ENCODE measurements at places on chromosomes 2 and 18. TPM values are rescaled to one million over a fixed set of nuclear protein-coding genes. Genes with fewer than 3 reads are reported as not detected.

GRCh38 chr2:219709331-219709761 lies 81.9 kb downstream of the SLC4A3 start:
- DNase-seq = no peak

DNA sequence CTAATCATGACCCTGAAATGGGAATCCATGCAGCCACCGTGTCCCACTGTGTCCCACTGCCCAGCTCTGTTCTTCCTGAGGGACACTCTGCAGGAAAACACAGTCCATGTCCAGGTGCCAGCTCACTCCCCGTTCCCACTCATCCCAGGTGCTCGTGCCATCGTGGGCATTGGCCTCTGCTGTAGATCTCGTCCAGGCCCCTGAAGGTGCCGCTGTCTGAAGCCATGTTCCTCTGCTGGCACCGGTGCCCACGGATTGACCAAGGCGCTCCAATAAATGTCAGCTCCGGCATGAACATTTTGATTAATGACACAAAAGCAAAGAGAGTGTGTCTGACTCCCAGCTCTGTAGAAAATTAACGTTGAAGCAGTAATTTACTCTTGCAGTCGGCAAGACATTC lies 280.1 kb upstream of the SALL3 start:
- DNase-seq = no peak

- no peak for DNase-seq
Measured at GRCh38 chr2:191474464-191474863, 203.5 kb upstream of the NABP1 start.

DNA sequence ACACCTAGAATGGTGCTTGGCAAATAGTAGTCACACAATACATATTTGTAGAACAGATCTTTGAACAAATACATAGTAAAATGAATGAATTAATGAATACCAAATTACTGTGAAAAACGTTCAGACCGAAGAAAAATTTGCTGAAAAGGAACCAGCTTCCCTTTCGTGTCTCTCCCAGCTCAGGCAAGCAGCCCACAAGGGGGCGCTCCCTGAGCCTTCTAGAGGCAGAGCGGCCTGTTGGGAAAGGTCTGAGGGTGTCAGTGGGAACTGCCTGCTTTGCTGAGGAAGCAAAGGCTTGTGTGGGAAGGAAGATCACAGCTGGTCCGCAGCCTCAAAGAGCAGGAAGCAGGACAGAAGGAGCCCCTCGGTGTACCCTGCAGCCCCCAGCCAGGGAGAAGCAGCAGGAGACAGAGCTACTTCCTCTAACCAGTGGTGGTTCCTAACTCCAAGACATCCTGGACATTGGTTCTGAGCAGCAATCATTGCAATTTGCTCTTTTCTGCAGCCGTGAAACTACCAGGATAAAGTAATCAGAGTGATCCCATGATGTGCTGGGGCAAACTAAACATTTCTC lies 231.1 kb downstream of the ANKRD30B start:
- DNase-seq = no peak

- no peak for DNase-seq
Measured at GRCh38 chr2:9261231-9261883, 54.7 kb downstream of the ASAP2 start.

DNA sequence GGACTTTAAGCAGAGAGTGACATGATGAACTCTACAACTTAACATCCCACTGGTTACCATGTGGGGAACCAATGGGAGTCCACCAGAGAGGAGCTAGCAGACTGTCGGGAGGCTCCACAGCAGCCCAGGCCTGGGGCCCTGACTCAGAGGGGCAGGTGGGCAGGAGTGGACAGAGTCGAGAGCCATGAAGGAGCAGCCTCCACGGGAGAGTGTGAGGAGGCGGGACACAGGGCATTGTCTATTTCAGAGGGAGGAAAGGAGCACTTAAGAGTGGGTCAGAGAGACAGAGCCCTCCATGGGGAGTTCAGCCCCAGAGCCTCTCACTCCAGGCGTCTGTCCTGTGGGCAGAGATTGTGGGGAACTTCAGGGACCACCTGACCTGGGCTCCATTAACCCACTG lies 118.7 kb downstream of the CYP26B1 start:
- no peak for DNase-seq

GRCh38 chr2:102025016-102025501 lies 33.3 kb downstream of the IL1R2 start:
- DNase-seq = peak; percentile 69

DNA sequence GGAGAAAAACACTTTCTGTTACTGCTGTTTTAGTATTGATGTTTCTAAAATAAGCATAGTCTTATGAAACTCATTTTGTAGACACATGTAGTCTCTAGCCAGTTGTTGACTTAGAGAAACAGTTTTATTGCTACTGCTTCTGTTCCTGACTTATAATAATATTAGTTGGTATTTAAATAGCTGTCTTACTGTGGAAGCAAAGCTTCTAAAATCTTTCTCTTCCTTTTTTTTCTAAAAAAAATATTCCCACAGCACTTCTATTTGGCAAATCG lies 121.8 kb downstream of the MTX2 start:
- DNase-seq = no peak

DNA sequence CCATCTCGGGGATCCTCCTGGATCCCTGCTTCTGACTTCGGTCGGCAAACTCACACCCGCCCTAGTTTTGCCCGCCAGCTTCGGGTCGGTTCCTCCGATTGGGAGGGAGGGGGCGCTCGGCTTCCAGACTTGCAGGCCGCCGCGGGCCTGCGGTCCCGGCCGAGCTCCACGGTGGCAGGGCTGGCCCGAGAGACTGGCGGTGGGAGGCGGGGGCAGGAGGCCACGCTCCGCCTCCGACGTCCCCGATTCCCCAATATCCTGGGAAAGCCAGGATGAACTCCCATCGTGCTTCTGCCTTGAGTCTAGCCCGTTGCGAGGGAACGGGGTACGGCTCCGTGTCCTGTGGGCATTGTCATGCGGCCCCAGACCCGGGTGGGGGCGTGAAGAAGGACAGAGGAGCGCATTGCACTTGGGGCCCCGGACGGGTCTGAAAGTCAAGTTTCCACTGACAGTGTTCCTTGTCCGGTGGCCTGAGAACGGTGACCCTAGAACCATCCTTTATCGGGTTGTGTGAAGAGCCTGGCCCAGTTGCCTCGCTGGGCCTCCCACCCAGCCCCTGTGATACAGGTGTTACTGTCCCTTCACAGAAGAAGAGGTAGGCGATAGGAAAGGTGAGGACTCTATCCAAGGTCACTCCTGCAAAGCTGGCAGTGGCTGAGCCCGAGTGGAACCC lies 2.4 kb upstream of the INHBB start:
- DNase-seq = peak; percentile 36

GRCh38 chr2:181430406-181431118 lies 26.6 kb upstream of the ITGA4 start:
- DNase-seq = peak; percentile 3

- DNase-seq = no peak
Measured at GRCh38 chr2:43117521-43118143, 108.8 kb downstream of the ZFP36L2 start.

DNA sequence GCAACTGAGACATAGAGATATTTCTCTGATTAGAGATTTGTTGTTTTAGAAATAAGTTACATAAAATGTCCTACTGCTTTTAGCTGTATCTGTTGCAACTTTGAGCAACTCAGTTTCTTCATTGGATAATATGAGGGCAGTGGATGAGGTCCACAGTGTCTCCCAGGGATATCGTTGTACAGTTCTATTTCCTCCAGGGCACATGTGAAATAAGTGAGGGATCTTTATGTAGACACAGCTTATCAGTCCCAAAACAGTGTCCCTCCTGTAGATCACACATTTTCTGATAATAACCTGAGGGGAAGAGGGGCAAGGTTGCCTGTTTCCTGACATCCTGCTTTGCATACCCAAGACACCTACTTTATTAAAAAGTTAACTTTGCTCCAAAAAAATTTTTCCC lies 1231.2 kb upstream of the ZEB2 start:
- DNase-seq = no peak

DNA sequence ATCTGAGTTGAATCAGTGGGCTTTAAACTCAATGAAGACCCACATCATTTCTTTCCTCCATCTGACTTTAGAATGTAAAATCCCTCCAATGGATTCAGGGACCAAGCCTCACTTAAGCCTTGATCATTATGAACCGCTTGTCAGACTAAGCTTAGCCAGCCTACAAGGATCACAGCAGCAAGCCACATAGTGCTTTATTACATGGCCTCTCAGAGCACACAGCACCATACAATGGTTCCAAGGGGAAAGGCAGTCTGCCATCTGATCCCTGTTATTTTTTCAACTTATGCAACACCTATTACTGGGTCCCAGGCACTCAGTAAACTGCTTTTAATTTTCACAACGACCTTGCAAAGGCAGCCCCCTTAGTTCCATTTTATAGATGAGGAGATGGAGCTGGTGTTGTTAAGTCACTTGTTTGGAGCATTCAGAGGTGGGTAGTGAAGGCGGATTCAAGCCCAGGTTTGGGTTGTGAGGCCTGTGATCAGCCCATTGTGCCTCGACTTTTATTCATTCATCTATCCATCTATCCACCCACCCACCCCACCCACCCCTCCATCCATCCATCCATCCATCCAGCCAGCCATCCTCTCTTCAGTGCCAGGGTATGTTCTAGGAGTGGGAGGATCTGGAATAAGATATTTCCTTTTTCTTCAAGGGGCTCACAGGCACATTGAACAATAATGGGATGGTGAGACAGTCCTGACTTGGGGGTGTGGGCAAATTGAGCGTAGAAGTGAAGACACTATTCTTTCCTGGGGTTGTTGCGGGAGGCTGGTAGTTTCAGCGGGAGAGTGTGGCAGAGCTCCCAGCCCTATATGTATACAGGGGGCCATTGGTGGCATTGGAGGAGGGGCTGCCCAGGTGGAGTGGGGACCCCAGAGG lies 141.2 kb downstream of the MYCN start:
- no peak for DNase-seq

GRCh38 chr2:114935031-114935430 lies 492.6 kb downstream of the DPP10 start:
- no peak for DNase-seq

DNA sequence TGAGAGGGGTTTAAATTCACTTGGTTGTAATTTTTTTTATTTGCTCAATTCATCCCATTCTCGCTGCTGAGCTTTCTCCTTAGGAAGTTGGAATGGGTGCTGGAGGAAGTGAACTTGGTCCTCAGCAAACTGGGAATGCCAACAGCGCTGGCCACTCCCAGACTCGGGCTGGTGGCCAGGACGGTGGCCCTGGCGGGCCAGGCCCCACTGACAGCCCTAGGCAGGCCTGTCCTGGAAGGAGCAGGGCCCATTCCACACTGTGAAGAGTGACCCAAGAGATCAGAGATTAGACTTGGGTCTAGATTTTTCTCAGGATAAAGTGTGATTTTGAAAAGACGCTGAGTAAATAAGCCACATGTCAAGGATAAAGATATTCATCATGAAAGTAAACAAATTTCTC lies 132.7 kb downstream of the HDAC4 start:
- DNase-seq = no peak

DNA sequence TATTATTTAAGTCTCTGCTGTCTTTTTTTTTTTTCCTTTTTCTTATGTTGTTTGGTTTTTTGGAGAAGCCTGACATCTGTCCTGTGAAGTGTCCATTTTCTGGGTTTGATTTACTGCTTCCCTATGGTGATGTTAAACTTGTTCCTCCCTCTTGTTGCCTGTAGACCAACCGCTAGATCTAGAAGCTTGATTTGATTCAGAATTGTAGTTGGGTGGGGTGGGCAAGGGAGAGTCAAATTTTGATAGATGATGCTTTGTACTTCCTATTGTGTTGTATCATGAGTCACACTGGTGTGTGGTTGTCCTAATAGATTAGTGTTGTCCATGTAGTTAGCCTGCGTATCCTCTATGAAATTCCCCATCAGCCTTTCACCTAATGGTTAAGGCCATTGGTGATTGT lies 35.4 kb downstream of the CAB39 start:
- peak; percentile 30 for DNase-seq

GRCh38 chr2:218406949-218407618 lies 7.4 kb downstream of the CTDSP1 start:
- peak; percentile 27 for DNase-seq

- DNase-seq = no peak
Measured at GRCh38 chr18:13551841-13552733, 174.3 kb downstream of the FAM210A start.

DNA sequence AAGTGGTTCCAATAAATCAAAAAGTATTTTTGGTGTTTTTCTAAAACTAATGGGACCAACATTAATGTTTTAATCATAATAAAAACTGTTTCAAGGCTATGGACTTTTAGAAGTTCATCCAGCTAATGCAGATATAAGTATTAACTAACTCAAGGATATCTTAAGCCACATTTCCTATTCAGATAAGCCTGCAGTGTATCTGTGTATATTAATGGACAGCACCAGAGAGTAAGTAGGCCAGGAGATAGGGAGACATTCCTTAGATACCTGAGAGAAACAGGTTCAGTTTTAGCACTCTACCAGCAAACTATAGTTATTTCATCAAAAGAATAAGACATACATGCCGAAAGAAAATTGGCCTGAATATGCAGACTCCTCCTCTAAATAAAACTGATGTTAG lies 27.3 kb downstream of the PREPL start:
- no peak for DNase-seq

DNA sequence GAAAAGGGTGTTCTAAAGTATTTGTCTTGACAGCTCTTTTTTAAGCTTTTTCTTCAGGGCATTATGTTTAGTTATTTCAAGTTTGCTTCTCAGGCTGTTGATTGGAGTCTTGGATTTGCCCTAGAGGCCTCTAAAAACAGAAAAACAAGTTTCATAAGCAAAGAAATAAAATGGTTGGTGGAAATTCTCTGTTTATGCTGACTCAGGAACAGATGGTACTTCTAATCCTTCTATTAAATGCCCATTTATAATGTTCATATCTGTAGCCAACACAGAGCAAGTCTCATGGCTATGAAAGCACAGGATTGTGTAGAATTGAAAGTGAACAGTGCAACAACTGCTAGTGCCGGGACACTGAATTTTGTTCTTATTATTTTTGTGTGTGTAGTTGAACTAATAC lies 60.4 kb downstream of the KCNJ3 start:
- DNase-seq = no peak

DNA sequence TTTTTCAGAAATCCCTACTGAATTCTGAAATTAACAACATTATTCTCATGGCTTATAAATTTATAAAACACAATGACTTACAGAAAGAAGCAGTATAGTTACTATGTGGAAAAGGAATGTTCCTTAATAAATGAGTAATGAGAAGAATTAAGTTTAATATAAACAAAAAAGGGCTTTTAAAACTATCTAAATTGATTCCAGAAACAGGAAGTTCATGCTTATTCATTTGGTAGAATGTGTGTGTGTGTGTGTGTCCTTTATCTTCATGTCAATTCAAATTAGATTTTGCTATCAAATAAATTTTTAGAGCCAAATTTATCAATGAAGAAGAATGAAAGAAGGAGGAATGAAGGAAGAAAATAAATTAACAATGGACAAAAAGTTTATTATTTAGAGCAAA lies 440.8 kb upstream of the LRRTM4 start:
- DNase-seq = no peak

Gene ELOA2
- not detected for total RNA-seq

Gene LAMA1
- 1.8 TPM for total RNA-seq

Gene LYPD1
- under 0.01 TPM for total RNA-seq

Gene COL3A1
- 43.4 TPM for total RNA-seq

Gene HOXD8
- total RNA-seq = not detected

Gene L3MBTL4
- total RNA-seq = 1.0 TPM

Gene DSG4
- total RNA-seq = under 0.01 TPM

Gene TTC39C
- total RNA-seq = 16.0 TPM

Gene ANKRD23
- total RNA-seq = 0.79 TPM

Gene ASTL
- total RNA-seq = not detected

Gene MC5R
- total RNA-seq = not detected

Gene TUBA3E
- not detected for total RNA-seq

Gene MTLN
- 43.7 TPM for total RNA-seq

All from bronchial epithelial cell (primary cell).